Caudate nucleus (tissue), 63 donors: ENCODE measurements at places on chromosomes 3 and 15.

DNA sequence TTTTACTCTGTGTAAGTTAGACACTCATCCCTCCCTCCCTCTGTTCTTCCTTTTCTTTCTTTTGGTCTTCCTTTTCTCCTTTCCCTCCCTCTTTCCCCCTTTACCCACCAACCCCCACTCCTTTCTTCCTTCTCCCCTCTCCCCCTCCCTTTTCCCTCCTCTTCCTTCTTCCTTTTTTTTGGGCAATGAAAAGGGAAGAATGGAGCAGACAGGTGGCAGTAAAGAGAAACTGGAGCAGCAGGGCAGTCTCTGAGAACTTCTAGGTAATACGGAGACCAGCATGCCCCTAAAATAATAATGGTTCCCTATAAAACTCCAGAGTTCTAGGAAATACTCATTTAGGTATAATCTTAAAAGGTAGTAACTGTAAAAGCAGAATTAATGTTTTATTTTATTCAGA, 11.4 kb upstream of the GPR171 start:
- no peak for DNase-seq

- no peak for DNase-seq
Measured at GRCh38 chr15:88835119-88835518, 31.9 kb downstream of the ACAN start.

DNA sequence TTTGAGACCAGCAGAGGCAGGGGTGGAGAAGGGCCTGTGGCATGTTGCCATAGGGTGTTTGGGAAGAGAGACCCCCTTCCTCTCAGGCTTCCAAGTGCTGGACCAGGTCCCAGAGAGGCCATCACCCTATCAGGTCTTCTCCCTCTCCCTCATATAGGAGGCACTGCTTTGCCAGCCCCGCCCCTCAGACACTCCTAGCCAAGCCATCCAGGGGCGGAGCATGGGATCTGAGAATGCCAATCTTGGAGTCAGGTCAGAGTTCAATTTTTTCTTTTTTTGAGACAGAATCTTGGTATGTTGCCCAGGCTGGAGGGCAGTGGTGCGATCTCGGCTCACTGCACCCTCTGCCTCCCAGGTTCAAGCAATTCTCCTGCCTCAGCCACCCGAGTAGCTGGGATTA, 32.7 kb downstream of the CRABP1 start:
- no peak for DNase-seq

DNA sequence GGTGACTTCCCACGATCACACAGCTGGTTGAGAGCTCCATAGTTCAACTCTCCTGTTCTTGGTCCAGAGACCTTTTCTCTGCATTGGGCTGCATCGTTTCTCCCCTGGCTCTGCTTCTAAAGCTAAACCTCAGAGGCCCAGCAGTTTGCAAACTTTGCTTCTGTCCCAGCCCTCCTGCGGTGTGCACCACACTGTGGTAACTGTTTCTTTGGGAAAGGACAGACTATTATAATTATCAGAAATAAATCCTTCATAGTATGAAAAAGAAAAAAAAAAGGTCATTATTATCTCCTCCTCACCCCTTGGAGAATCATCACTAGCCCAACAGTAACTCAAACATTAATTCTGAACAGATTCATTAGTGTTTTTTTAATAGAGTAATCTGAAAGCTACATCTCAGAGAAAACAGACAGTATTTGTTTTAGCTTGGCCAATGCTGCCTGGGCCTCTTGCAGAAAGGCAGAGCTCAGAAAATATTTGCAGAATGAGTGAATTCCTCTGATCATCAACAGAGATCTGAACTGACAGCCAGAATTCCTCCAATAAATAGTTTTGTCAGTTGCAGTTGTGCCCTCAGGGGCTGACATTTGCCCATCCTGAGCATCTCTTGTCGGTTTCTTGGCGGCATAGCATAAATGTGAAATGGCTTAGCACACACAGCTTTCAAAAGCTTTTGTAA, 52.9 kb downstream of the BFSP2 start:
- DNase-seq: no peak

GRCh38 chr3:170049146-170050000, 11.6 kb downstream of the GPR160 start:
- DNase-seq: no peak

DNA sequence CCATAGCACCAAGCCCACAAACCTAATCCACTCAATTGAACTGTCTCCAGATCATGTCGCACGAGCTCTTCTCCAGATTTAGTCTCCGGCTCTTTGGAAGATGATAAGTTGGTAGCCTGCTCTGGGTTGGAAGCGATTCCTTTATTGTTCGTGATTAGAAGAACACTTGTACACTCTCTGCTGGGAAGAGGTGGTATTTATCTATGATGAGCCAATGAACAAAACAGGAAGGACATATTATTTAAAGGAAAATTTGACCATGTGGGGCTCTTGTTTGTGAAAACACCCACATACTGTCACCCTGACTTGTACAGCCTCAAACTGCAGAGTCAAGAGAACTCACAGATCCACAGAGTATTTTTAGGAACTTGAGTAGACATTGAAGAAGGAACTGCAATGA, 54.4 kb downstream of the MYZAP start:
- no peak for DNase-seq

DNA sequence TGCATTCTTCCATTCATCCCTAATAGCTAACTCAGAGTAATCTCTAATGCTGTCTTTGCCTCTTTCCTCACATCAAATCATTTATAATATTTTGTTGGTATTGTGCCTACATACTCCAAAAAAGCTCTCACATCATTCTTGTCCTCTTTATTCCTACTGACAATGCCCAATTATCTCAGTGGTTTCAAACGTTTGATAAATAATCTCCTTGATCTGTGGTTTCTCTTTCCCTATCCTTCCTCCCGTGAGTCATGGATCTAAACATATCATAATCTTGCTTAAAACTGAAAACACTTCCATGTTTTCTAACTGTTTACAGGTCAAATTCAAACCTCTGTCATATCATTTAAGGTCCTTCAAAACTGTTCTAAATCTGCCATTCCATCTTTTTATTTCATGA, 115.1 kb downstream of the CNTN6 start:
- no peak for DNase-seq

DNA sequence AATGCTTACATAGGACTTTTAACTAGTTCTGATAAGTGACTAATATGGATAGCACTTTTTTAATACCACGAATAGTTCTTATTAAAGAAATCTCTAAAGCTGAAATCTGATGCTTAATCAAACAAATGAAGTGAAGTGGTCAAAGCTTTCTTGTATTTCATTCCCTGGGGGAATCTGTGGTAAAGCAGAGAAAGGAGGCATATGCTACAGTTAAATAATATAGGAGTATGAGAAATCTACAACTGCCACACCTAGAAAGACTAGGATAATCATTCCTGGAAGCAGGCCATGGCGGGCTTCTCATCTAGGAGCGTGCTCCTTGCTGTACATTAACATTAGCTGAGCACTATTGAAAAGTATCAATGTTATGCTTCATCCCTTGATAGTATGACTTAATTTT, 835.7 kb downstream of the OTOL1 start:
- DNase-seq: no peak

DNA sequence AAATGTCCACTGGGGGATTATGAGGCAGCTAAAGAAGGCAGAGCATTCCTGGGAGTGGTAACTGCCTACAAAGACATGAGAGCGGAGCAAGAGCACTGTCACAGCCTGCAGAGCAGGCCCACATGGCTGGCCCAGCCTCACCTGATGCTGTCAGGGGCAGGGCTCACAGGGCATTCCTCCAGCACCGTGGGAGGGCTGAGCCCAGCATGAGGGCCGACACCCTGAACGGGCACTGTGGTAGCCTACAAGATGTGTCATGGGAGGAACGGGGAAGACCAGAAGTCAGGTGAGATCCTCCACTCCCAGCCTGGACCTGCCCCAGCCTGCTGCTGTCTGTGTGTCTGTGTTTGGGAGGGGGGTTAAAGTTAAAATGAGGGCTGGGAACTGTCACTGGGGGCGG, 30.1 kb downstream of the CCDC12 start:
- DNase-seq: no peak

DNA sequence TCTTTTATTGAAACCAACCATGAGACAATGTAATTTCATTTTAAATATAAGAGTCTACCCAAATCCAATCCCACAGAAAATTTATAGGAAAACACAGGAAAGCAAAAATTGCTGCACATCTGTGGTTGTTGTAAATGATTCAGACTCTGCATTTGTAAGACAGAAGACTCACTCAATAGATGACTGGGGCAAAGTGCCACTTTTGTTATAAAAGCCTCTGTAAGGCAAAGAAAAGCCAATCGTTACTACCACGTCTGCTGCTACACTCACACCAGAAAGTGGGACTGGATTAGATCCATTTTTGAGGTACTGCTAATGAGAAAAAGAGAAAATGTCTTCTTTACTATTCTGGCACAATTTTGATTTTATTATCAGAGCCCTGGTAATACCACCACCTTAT, 74.9 kb downstream of the SEMA6D start:
- no peak for DNase-seq

- DNase-seq: no peak
Measured at GRCh38 chr3:46705751-46706552, 4.8 kb downstream of the TMIE start.

- DNase-seq: no peak
Measured at GRCh38 chr15:92886815-92887214, 13.3 kb upstream of the CHD2 start.

DNA sequence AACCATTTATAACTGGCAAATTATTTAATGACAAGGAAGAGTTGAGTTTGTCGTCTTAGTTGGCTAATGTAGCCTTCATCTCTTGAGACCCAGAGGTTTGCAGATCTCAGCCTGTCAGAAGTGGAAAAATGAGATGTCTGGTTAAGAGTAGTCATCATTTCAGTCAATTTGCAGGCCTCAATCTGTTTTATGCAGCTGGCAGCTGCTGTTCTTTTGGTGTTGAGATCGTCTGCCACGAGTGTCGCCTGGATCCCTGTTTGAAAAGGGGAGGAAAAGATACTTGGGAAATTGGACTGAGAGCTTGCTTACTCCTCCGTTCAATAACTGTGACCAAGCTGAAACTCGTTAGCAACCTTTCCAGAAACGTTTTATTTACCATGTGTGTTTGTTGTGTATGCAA, 2.3 kb downstream of the PHLDB2 start:
- DNase-seq: no peak

GRCh38 chr3:3110299-3110630, at the start of gene IL5RA:
Gene IL5RA, minus strand, starts transcription at chr3:3110374. Its CDS starts 5,390 bp downstream, at chr3:3104984.
- no peak for DNase-seq

- DNase-seq: no peak
Measured at GRCh38 chr3:195526492-195526891, 16.6 kb downstream of the PPP1R2 start.

DNA sequence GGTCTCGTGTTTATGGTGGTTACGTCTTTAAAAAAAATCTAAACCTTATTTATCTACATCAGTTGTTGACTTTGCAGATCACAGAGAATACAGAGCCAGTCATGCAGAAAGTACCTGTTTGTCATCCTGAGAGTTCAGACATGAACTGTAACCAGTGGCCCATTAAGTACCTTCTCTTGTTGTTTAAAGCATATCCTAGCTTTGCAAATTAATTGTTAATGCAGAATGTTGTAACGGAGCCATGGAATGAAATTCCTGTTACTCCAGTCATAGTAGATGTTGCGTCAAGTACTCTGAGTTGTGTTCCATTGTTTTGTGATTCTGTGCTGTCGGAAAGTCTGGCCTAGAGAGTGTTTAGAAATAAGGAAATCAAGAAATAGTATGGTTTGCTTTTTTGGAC, 205.2 kb downstream of the RBMS3 start:
- DNase-seq: no peak

GRCh38 chr3:169405076-169405475, 258.4 kb downstream of the MECOM start:
- no peak for DNase-seq

GRCh38 chr3:127697551-127698240, 24.9 kb downstream of the ABTB1 start:
- peak; percentile 86 for DNase-seq

DNA sequence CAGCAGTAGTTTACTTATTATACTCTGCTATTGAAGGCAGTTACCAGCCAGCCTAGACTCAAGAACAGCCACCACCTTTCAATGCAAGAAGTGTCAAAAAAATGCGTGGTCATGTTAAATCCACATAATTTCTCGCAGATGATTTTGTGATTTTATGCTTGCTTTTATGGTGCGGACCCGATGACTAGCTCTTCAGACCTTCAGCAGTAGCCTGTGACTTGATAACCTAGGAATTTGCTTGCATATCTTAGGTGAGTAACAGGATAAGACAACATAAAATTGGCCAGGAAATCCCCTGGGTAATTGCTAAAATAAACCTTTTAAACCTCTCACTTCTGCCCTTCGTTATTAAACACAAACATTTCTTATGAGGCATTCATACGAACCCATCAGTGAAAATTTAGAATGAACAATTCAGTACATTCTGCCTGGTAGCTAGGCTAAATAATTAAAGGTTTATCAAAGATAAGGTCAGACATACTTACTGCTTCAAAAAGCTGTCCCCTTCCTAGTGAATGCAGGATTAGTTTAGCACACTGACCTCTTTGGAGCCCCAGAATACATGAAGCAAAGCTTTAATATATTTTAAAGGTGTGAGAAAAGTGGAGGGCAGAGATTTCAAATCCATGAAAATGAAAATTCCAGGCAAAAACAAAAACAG, 798.8 kb downstream of the OTOL1 start:
- DNase-seq: no peak

DNA sequence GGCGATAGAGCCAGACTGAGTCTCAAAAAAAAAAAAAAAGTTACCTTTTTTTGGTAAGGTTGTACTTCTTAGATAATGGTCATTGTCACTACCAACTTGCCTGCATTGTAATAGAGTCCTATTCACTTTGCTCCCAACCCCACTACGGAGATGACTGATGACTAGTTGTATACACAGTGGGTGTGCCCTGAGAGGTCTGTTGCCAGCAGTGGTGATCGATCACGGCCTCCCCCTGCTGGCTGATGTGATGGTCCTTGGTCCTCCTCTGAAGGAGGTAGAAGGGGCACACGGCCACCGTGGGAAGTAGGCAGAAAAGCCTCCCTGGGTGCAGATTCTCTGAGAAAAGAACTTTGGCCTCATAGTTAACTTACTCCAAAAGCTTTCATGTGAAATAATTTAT, 10.7 kb downstream of the GCNT3 start:
- no peak for DNase-seq

GRCh38 chr15:52163321-52164190, 27.6 kb downstream of the GNB5 start:
- DNase-seq: no peak

- no peak for DNase-seq
Measured at GRCh38 chr15:65819563-65819960, 27.5 kb upstream of the DENND4A start.

GRCh38 chr3:15989419-15989818, 185.1 kb upstream of the GALNT15 start:
- DNase-seq: no peak

- DNase-seq: no peak
Measured at GRCh38 chr3:46913644-46914043, 36.1 kb downstream of the PTH1R start.

DNA sequence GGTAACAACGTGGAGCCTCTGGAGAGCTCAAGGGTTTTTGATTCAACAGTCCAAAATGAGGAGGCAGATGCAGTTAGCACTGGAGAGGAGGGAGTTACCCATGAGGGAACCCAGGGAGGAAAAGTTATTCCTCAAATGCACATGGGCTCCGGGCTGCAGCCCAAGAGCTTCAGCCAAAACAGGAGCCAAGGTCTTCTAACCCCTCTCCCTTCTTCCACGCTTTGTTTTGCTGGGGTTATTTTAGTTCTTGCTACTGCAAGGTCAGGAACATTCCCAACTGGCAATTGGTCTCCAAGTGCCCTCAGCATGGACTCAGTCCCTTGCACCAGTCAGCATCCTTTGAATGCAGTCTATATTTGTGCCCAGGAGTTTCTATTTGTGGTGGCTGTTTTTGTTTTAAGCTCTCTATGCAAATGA, 90.0 kb downstream of the TGFBR2 start:
- no peak for DNase-seq
